ENCODE measurements at places on chromosomes 11 and 22.

- DNase-seq, result no peak
Observed at GRCh38 chr11:76621466-76621865, 49.1 kb downstream of the LRRC32 start.

- DNase-seq, result peak; percentile 86
Observed at GRCh38 chr22:30947173-30947815, 21.3 kb downstream of the MORC2 start.

DNA sequence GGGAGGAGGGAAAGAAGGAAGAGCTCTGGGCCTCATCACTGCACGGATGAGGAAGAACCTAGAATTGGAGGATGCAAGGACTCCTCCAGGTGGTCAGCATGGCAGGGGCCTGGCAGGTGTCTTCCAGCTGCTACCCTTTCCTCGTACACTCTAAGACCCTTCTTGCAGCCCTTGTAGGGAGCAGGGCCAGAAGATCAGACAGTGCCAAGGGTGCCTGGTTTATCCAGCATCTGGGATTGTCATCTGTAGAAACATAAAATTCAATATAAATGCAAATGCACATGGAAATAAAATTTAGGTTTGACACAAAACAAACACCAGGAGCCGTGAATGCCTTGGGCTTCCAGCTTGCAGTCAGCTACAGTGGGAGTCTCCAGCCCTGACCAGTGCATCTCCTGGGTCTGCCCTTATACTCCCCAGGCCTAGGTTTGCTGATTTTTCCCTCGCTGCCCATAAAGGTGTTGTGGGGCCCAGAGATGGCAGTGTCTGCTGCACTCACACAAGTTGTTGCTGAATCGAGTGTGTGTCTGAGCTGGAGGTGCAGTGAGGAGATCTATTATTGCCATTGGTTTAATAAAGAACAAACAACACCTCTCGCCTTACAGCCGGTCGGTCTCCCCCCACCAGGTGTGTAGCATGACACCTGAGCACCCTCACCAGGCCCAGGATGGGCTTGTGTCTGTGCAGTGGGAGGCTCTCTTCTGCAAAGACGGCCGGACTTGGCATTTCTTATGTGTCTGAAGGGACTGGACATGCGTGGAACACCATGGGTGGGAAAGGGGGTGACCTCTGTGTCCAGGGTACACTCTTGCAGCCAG, 87.1 kb downstream of the BCR start:
- no peak for DNase-seq

- DNase-seq, result no peak
Observed at GRCh38 chr11:131602431-131602830, 232.0 kb downstream of the NTM start.

GRCh38 chr11:111069066-111069465, 176.5 kb upstream of the POU2AF2 start:
- DNase-seq, result no peak

DNA sequence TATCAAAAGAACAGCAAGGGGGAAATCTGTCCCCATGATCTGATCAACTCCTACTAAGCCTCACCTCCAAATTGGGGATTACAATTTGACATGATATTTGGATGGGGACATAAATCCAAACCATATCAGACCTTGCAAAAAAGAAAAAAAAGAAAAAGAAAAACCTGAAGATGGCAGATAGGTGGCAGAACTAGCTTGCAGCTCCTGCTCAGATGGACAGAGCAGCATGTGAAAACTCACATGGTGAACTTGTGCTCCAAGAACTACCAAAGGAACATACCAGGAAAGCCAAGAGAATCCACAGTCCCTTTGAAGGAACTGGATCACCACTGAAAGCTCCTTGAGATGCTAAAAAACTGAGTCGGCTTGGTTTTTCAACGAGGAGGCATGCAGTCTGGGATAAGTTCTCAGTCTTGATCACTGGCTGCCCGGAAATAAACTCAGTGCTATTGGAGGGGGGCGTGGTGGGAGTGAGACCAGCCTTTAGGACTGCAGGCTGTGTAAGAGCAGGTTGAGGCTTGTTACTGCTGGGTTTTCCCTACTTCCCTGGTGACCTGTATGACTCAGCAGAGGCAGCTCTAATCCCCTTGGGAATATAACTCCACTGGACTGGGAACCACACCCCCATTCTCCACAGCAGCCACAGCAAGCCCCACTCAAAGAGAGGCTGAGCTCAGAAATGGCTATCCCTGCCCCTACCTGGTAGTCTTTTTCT, 358.3 kb upstream of the ARHGAP42 start:
- no peak for DNase-seq

DNA sequence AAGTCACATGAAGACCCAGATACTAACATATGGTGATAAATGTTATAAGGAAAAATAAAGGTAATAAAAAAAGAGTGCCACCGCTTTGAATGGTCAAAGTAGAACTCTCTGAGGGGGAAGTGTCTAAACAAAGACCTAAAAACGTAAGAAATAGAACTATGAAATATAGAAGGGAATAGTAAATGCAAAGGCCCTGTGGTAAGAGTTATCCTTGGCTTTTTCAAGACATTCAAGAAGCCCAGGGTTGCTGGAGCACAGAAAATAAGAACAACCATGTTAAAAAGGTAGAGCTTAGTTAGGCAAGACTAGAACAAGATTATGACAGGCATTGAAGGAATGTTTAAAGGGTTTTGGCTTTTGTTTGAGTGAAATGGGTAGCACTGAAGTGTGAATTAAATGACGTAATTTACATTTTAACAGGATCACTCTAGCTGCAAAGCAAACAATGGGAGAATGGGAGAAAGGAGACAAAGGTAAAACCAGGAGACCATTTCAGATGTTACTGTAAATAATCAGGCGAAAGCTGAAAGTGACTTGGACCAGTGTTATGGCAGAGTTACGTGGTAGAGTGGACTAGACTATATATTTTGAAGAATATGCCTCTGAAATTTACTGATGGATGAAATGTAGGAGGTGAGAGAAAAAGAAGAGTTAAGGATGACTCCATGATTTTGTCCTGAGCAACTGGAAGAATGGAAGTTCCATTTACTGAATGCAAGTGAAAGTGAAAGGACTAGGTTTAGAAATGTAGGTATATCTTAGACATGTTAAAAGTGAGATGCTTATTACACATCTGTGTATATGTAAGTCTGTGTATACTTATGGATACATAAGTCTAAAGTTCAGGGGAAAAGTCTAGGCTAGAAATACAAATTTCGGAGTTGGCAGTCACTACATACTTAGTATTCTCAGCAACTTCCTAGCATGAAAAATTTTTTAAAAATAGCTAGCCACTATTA, 28.5 kb downstream of the BTBD10 start:
- no peak for DNase-seq

- peak; percentile 37 for DNase-seq
Observed at GRCh38 chr22:30859714-30860095, 108.9 kb downstream of the MORC2 start.

DNA sequence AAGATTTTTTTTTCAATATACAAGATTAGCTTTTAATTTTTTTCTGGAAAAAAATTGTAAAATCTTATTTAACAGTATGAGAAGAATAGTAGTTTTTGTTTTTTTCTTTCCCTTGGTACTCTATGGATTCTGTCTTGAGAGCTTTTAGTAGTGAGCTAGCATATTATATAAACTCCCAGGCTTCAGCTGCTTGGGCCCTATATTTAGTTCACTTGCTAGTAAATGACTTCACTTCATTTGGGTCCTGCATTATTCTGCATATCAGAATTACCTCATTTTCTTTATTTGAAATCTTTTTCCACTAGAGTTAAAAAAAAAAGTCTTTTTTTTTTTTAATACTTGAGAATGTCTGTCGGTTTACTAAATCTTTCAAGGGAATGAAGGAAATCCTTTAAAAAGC, 33.1 kb downstream of the HIPK3 start:
- no peak for DNase-seq

DNA sequence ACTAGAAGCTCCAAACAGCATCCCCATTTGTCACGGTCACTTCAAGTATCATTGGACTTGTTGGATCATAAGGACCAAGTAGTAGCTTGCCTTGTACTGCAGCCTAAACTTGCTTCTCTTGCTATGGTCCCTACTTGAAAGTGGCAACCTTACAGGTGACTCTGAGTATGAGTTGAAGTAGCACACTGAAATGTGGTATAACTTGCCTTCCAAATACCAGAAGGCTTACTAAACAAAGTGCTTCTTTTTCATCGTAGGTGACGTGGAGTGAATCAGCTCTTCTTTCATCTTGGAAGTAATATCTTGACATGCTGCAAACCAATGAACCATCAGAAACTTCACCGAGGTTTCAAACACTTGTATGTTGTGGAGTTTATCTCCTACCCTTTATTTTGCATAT, 169.0 kb upstream of the DDI1 start:
- no peak for DNase-seq
